ENCODE measurements at places on chromosomes 13 and 19. TPM values are rescaled to one million over a fixed set of nuclear protein-coding genes. Genes with fewer than 3 reads are reported as not detected.

The IGFL3 gene
- 0.78 TPM for total RNA-seq

The METTL21C gene
- not detected for total RNA-seq

The SPACA4 gene
- not detected for total RNA-seq

The FAM83E gene
- 0.08 TPM for total RNA-seq

The PRR12 gene
- 6.0 TPM for total RNA-seq

The SYNGR4 gene
- not detected for total RNA-seq

The ZNF93 gene
- total RNA-seq = 3.7 TPM

The AMER2 gene
- not detected for total RNA-seq

The TMPRSS9 gene
- not detected for total RNA-seq

The NALCN gene
- total RNA-seq = not detected

The GSX1 gene
- not detected for total RNA-seq

The C13orf42 gene
- total RNA-seq = not detected

The PDX1 gene
- not detected for total RNA-seq

The OR10H1 gene
- not detected for total RNA-seq

The DBP gene
- 10.3 TPM for total RNA-seq

The ZNF530 gene
- total RNA-seq = 2.3 TPM

The DHRS12 gene
- total RNA-seq = 8.9 TPM

The RYR1 gene
- total RNA-seq = 1.8 TPM

The LONP1 gene
- 119 TPM for total RNA-seq

The PIP5K1C gene
- total RNA-seq = 9.6 TPM

The RRAS gene
- 55.4 TPM for total RNA-seq

The OR7D2 gene
- not detected for total RNA-seq

The GPC6 gene
- total RNA-seq = 4.7 TPM

The MEIOSIN gene
- not detected for total RNA-seq

The ZSCAN4 gene
- not detected for total RNA-seq

The PTGIR gene
- 1.6 TPM for total RNA-seq

The SULT2A1 gene
- total RNA-seq = not detected

The ERICH6B gene
- total RNA-seq = not detected

The CACNA1A gene
- not detected for total RNA-seq

The KIR3DL2 gene
- not detected for total RNA-seq

The KLC3 gene
- total RNA-seq = 49.6 TPM

The RAB4B gene
- total RNA-seq = 21.7 TPM

The CAB39L gene
- 6.2 TPM for total RNA-seq

The ZNF69 gene
- 0.16 TPM for total RNA-seq

The COX6B1 gene
- 481 TPM for total RNA-seq

The MYBPC2 gene
- not detected for total RNA-seq

The MCOLN1 gene
- total RNA-seq = 3.0 TPM

The ADGRE2 gene
- 2.5 TPM for total RNA-seq

The NMRK2 gene
- not detected for total RNA-seq

The FCHO1 gene
- 1.4 TPM for total RNA-seq

The PSG6 gene
- total RNA-seq = not detected

The SRRM5 gene
- total RNA-seq = not detected

The ELAVL3 gene
- total RNA-seq = 0.70 TPM

The ZNF100 gene
- 2.3 TPM for total RNA-seq

The NLRP5 gene
- total RNA-seq = not detected

The MADCAM1 gene
- not detected for total RNA-seq

The NTN5 gene
- not detected for total RNA-seq

The SHISA7 gene
- not detected for total RNA-seq

The ANGPTL8 gene
- total RNA-seq = not detected

The CEACAM16 gene
- not detected for total RNA-seq

The TIMM50 gene
- 86.0 TPM for total RNA-seq

The CACNG7 gene
- total RNA-seq = not detected

The NFILZ gene
- total RNA-seq = not detected

The A1BG gene
- total RNA-seq = 26.6 TPM

The TEX29 gene
- total RNA-seq = not detected

The KLK4 gene
- not detected for total RNA-seq

The TLE6 gene
- total RNA-seq = not detected

The RNF113B gene
- total RNA-seq = not detected

The IL4I1 gene
- not detected for total RNA-seq

Measured in hair follicular keratinocyte (primary cell).